ENCODE measurements at places on chromosomes 2 and 18.

- no peak for DNase-seq
These were observed 155.3 kb upstream of the ALKAL2 start for GRCh38 chr2:443216-443615.

- DNase-seq: no peak
These were observed 32.1 kb downstream of the TNFRSF11A start for GRCh38 chr18:62357079-62357719.

DNA sequence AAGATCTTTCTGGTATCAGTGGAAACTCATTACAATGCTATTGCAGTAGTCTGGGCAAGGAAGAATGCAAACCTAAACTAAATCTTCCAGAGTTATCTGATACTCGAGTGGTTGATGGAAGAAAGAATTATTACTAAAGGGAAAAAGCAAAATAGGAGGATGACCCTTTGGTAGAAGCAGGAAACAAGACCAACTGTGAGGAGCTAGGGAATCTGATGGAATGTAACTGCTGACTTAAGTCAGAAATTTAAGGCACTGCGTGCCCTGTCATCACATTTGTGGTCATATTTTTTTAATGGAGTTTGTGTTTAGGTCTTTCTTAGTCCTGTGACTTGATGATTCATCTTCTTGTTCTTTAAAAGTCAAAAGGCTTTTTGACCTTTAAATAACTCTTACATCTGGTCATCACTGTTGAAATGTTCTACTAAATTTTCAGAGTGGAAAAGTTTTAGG, 36.5 kb upstream of the ARMC9 start:
- DNase-seq: peak; percentile 92

DNA sequence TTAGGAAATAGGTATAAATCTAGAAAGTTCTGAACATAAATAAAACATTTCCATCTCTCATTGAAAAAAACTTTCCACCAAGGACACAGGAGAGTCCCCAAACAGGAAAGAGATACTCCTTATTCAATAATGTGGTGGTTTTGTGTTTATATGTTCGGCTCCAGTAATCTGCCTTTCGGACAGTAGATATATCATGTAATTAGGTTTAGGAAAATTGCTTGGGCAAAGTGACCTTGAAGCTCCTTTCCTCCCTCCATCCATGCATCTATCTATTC, 69.6 kb downstream of the DDX1 start:
- no peak for DNase-seq

- no peak for DNase-seq
These were observed 74.1 kb upstream of the MAP4K3 start for GRCh38 chr2:39511219-39511604.

GRCh38 chr2:240024766-240025165, 376 bp downstream of the NDUFA10 start:
- DNase-seq: no peak

DNA sequence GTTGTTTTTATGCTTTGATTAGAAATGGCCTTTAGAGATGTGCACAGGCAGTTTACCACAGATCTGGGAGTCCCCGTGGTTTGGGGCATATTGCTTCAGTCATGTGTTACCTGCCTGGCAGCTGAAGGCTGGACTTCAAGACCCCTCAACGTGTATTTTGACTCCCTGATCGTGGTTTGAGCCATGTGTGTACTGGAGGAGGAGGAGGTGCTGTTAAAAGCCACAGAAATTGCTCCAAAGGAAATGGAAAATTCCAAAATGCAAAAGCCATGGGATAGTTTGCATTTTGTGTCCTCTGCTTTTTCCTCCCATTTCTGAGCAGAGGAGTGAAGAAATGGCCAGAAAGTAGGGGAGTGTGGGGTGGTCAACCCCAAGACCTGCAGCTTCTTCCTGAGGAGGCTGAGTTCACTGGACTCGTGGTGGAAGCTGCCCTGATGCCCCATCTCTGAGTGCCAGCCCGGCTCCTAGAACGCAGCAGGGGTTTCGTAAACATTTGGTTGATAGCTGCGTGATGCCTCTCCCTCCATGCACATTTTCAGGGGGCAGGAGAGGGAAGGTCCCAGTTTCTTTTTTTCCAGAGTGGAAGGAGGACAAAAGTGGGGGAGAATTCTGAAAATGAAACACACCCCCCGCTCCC, 45.7 kb downstream of the ITGB1BP1 start:
- DNase-seq: no peak

GRCh38 chr18:532018-532417, 31.5 kb upstream of the COLEC12 start:
- no peak for DNase-seq

GRCh38 chr18:79870301-79871025, 72.7 kb downstream of the KCNG2 start:
- DNase-seq: no peak

GRCh38 chr2:78985558-78985957, 39.9 kb upstream of the REG3G start:
- no peak for DNase-seq

GRCh38 chr2:71554706-71555056, 101.3 kb downstream of the DYSF start:
- no peak for DNase-seq

- DNase-seq: no peak
These were observed 7.8 kb upstream of the NARS1 start for GRCh38 chr18:57629422-57629821.

- peak; percentile 83 for DNase-seq
These were observed 29.5 kb downstream of the METTL8 start for GRCh38 chr2:171404261-171404660.

- no peak for DNase-seq
These were observed 188.7 kb downstream of the MBD5 start for GRCh38 chr2:148209603-148210002.

DNA sequence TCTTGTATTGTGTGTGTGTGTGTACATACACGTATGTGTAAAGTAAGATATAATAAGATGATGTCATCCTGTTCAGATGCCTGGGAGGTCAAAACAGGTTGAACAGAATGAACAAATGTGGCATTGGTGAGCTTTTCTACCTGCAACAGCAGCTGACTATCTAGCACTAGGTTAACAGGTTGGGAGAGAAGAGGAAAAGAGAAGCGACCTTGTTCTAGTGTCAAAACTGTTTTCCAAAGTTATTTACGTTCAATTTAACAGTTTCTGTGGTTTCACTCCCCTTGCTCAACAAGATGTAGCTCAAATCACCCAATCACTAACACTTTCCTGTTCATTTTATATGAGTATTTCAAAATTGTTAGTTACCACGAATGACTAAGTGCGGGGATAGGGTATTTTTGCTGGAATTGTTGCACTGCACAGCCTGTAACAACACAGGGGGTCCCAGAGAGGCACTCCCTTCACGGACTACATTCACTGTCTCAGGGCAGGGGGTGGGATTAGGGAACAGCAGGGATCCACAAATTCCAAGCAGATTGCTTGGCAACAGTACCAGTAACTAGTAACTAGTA, 67.5 kb upstream of the DTNB start:
- DNase-seq: no peak

DNA sequence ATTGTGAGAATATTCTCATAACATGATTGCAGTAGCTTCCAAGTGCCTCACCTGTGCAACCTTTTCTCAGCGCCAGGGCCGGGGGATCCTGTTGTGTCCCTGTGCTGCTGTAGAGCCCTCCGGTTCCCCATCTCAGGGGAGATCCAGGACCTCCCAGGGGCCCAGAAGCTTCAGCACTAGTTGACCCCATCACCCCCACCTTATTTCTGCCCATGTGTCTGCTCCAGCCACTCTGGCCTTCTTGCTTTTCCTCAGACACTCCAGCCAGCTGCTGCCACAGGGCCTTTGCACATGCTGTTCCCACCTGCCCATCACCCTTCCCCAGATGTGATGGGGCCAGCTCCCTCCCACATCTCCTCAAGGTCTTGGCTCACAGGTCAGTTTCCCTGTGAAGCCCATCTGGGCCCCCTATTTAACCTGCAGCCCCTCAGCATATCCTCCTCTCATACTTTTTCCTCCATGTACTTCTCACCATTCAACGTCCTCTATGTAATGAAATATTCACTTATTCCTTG, 226.5 kb downstream of the SEPTIN10 start:
- DNase-seq: no peak

GRCh38 chr2:163708265-163708664, 27.5 kb downstream of the FIGN start:
- DNase-seq: no peak

GRCh38 chr18:4293337-4293736, 161.8 kb downstream of the DLGAP1 start:
- DNase-seq: no peak

DNA sequence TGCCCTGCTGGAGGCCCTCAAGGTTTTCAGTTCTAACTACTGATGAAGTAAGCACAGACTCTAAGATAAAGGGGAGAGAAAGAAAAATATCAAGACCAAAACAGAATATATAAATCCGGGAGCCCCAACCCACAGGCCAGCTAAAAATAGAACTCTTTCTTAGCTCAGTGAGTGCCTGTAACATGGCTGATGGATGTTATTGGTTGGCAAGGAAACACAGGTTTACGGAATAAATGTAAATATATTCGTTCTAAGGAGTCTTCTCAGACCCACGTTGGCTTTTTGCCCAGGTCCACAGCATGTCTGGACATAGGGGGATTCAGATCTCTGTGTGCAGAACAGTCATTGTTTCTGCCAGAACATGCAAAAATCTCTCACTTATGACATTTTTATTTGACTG, 139.0 kb upstream of the SERPINE2 start:
- no peak for DNase-seq

DNA sequence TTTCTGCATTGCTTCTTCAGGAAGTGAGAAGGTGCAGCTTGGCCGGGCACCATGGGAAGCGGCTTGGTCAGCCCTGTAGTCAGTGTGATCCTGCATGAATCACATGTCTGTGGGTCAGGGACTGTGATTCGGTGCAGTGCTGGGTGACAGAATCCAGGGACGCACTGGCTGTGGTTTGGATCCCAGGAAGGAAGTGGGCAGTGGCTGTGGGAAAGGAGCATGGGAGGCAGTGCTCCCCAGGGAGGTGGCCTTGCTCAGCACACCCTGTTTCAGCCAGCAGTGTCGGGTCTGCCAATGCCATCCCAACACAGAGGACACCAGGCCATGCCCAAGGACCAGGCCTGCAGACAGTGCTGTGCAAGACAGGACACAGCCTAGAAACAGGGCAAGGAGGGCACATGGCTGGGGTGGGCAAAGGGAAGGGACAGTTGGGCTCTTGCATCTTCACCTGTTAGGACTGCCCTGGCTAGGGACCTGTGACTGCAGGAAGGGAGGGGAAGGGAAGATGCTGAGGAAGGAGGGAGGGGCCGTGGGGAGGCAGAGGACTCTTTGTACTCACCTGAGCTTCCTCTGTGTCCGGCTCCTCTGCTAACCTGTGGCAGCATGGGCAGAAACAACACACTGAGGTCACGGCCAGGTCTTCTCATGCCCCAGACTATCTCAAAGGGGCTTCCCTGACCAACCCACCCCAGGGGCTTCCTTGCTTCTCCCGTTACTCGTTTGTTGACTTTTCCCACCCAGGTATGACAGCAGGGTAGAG, 37.2 kb upstream of the DNMT3A start:
- no peak for DNase-seq

- peak; percentile 29 for DNase-seq
These were observed 9.0 kb upstream of the SCN9A start for GRCh38 chr2:166384774-166385173.

- no peak for DNase-seq
These were observed 24.4 kb downstream of the LANCL1 start for GRCh38 chr2:210452194-210452593.
